ENCODE measurements at places on chromosomes 4 and X. TPM values are rescaled to one million over a fixed set of nuclear protein-coding genes. Genes with fewer than 3 reads are reported as not detected.

GRCh38 chr4:177339477-177340374 is 30.1 kb downstream of the NEIL3 start:
- DNase-seq: no peak

- DNase-seq: no peak
Observed at GRCh38 chrX:41655631-41656030, 33.1 kb upstream of the GPR34 start.

The TLR10 gene
- total RNA-seq: 0.98 TPM

The DDX60 gene
- 19.6 TPM for total RNA-seq

GRCh38 chrX:66045894-66046293 is 6.0 kb upstream of the VSIG4 start:
- DNase-seq: no peak

All from mucosa of gallbladder (tissue), 1 donor.